Kidney capillary endothelial cell (primary cell): ENCODE measurements at places on chromosomes 1 and 21.

- no peak for DNase-seq
Measured at GRCh38 chr1:19893687-19894086, 11.5 kb downstream of the OTUD3 start.

- no peak for DNase-seq
Measured at GRCh38 chr1:163596541-163597258, 274.9 kb downstream of the NUF2 start.

GRCh38 chr1:112445596-112445995, 49.6 kb downstream of the CTTNBP2NL start:
- DNase-seq, result no peak

GRCh38 chr1:81428998-81429397, 371.7 kb upstream of the ADGRL2 start:
- DNase-seq, result no peak

GRCh38 chr1:157369808-157370521, 182.3 kb downstream of the FCRL5 start:
- peak; percentile 35 for DNase-seq

GRCh38 chr1:38730511-38731397, 128.8 kb downstream of the RRAGC start:
- DNase-seq, result no peak

DNA sequence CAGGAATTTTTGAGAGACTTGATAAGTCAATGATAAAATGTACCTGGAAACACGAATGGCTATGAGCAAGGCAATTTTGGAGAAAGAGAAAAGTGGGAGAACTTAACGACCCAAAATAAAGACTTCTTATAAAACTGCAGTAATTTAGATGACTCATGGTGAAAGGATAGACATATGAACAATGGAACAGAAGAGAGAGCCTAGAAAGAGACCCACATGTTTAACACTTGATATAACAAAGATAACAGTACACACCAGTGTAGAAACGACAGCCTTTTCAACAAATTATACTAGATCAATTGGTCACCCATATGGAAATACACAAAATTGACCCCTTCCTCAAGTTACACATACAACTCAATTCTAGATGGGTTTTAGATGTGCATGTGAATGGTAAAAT, 117.5 kb upstream of the GALNT2 start:
- DNase-seq, result no peak

- DNase-seq, result no peak
Measured at GRCh38 chr1:236689713-236690569, 3.6 kb downstream of the ACTN2 start.

GRCh38 chr1:52141513-52142219, at the start of gene ZFYVE9:
Gene ZFYVE9, plus strand, starts transcription at chr1:52142089. Its CDS starts 91,118 bp downstream, at chr1:52233207.
- DNase-seq, result peak; percentile 60

DNA sequence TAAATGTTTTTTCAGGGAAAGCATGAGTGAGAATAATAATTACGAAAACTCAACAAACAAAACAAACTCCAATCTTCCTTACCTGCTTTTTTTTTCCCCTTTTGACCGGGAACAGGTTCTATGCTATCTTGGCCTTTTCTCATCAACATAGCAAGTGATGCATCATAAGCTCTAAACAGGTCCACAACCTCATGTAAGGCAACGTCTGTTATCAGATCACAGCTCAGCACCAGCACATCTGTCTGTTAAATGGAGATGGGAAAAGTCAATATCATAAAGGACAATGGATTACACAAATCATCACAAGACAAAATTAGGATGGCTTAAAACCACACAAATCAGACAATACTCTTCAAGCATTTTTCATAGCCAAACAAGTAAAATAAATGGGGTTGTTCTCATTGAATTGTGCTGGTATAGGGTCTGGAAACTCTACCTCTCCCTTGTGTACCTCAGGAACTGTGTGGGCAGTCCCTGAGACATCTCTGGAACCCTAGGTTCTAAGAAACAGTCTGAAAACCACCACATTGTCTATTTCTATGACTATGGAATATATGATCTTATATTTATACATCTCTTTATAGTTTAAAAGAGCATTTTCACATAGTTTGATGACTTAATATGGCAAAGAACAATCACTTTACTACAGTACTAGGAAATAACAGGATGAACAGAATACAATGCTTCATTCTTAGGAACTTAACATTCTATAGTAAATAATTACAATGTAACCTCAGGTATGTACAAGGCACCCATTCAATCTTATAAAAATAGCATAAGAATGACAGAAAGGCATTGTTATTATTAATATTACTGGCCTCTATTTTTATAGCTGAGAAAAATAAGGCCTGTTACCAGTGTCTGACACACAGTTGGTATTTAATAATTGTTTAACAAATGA, 44.7 kb downstream of the EIF2B3 start:
- peak; percentile 20 for DNase-seq

- DNase-seq, result peak; percentile 51
Measured at GRCh38 chr1:67469431-67469830, 39.2 kb upstream of the SERBP1 start.

- no peak for DNase-seq
Measured at GRCh38 chr1:229666585-229666984, 40.5 kb downstream of the URB2 start.

- no peak for DNase-seq
Measured at GRCh38 chr1:110008971-110009565, 24.5 kb downstream of the AHCYL1 start.

DNA sequence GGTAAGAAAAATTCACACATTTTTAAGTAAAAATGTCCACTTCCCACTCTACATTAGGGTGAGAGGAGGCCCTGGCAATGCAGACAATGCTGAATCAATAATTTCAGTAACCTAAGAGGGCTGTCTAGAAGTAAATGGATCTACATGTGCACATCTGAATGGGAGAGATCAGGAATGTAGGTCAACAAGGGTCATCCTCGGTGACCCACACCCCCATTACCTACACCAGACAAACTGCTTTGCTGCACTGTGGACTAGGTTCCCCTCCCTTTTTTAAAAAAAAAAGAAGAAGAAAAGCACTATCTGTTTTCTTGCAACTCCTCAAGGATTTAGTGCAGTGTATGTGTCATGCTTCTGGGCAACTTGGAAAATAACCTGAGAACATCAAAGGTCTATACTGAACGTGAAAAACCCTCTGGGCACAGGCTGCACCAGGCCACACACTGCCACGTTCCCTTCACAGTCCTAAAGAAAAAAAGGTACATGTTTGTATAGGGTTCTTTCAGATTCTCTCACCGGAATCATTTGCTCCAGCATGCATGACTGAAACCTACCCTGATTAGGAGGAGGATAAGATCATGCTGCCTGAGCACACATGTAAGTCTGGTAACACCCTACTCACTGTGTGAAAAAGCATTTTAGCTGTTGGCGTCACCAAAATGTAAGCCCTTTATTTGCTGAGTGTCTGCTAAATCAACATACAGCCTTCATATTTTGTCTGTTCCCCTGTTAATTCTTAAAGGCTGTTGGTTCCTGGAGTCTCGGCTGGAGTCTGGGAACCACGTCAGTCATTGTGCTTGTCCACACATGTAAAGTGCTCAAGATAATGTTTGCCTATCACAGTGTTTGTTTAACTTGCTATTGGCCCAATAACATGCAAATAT, 341.0 kb downstream of the SMYD3 start:
- DNase-seq, result no peak

GRCh38 chr1:200979574-200980451, 43.7 kb downstream of the KIF21B start:
- peak; percentile 27 for DNase-seq

- no peak for DNase-seq
Measured at GRCh38 chr1:211637066-211637465, 38.4 kb downstream of the NEK2 start.

- no peak for DNase-seq
Measured at GRCh38 chr1:208106218-208106617, 138.0 kb downstream of the PLXNA2 start.

- DNase-seq, result no peak
Measured at GRCh38 chr1:208950206-208950605, 633.3 kb upstream of the CAMK1G start.

GRCh38 chr1:162134646-162135045, 65.2 kb downstream of the NOS1AP start:
- DNase-seq, result no peak

GRCh38 chr1:62595647-62596046, 1.7 kb upstream of the ANGPTL3 start:
- DNase-seq, result no peak

- DNase-seq, result no peak
Measured at GRCh38 chr1:218537122-218537913, 192.2 kb downstream of the TGFB2 start.

DNA sequence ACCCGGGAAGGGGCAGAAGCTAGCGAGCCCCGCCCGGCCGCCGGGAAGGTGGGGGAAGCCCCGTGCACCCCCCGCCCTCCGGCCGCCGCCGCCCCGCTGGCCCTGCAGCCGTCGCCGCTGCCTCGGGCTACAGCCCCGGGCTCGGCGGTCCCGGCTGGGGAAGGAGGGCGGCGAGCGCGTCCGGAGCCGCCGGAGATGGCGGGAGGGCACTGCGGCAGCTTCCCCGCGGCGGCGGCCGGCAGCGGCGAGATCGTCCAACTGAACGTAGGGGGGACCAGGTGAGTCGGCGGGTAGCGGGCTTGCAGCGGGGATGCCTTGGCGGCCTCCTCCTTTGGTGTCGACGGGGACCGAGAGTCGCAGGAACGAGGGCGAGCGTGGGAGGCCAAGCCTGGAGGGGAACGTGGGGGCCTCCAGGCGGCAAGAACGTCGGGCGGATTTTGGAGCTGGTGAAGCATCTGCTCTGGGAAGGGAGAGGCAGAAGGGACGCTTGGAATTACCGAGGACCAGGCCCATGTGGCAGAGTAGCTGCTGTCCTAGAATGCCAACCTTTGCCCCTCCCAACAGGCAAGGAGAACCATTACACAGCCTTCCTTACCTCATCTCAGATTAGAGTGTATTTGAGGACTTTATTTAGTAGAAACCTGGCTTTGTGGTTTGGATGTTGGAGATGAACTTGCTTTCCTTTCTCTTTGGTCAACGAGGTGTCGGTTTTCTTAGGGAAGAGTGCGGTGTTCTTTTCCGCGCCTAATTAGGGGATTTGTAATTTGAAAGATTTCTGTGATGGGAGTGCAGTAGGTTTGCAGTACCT, 591 bp downstream of the KCTD3 start:
- peak; percentile 42 for DNase-seq

GRCh38 chr1:157050836-157051235, 5.3 kb upstream of the ARHGEF11 start:
- DNase-seq, result no peak

GRCh38 chr1:168671782-168672181, 57.2 kb downstream of the DPT start:
- no peak for DNase-seq

DNA sequence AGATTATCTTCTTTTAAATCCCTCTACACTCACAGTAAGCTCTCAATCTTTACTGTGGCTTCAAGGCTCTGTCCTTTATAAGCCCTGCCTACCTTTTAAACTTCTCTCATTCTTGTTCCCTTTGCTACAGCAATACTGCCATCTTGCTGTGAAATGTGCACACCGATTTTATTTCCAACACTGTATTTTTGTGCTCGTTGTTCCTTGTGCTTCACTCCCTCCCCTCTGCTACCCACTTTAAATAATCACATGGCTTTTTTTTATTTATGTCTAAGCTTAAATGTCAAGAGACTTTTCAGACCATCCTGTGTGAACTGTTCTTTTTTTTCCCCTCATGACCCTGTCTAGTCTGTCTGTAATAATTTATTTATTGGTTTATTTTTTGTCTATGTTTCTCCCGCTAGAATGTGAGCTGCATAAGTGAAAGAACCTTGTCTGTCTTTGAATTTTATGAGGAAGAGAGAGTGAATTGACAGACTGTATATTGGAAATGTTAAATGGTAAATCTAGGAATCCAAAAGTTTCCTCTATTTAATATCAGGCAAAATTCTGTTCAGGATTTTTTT, 45.7 kb downstream of the ABCD3 start:
- peak; percentile 20 for DNase-seq

DNA sequence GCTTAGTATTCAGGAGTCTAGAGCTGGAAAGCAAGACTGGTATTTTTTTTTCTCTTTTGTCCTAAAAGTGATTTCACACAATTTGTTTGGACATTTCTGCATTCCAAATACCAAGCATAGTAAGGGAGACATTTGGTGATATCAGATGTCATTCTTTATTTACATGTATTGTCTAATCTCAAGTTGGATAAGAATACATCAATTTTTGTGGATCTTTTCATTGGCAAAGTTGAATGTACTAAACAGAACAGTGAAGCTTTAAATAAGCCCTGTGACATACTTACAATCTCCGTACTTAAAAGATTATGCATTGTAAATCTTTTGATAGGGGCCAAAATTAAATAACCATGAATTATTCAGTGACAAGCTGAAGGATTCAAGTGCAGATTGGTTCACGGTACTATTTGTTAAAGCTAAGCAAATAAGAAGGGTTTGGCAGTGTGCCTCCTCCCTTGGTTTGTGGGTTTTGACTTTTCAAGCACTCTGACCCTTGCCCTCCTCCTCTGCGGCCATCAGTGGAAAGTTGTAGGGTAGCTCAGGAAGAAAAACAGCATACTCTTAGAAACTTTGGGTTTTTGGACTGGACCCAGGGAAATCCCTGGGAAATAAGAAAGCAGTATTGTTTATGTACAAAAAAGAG, 663.7 kb downstream of the ADGRL2 start:
- DNase-seq, result no peak

DNA sequence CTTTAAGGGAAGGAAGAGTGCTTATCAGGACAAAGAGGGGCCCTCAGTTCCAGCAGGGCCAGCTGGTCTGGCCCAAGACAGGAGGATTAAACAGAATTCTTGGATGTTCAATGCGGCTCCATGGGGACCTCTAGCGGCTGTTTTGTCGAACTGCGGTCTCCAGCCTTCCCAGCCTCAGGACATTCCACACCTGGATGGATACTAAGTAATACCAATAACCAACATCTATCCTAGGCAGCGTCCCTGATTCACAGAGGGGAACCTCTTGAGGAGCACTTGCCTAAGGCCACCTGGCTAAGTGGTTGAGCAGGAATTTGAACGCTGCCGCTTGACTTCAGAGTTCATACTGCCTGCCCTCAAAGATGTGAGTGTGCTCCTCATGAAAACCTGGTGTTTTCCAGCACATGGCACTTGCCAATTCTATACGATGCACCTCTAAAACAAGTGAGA, 15.5 kb upstream of the CD247 start:
- DNase-seq, result peak; percentile 60

DNA sequence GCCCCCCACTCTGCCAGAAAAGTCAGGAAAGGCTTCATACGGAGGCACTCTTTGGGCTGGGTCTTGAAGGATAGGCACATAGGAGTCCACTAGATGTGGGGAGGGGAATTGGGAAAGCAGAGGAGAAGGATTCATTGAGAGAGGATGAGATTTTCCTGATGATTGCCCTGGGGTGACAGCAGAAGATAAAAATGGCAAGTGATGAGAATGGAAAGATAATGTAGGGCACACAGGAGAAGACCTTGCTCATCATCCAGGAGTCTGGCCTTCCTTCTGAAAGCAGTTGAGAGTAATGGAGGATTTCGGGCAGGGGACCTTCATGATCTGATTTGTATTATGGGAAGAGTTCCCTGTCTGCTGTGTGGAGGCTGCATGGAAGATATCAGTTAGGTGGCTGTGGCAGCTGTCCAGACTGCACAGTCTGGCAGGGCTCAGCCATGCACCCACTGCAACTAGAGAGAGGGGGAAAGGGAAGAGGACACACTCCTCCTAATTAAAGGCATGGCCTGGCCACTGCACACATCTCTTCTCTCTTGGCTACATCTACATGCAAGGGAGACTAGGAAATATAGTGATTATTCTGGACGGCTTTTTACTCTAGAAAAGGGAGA, 9.6 kb upstream of the FABP3 start:
- no peak for DNase-seq
